HCEC 1CT (cell line): ENCODE measurements at places on chromosomes 16 and 17.

DNA sequence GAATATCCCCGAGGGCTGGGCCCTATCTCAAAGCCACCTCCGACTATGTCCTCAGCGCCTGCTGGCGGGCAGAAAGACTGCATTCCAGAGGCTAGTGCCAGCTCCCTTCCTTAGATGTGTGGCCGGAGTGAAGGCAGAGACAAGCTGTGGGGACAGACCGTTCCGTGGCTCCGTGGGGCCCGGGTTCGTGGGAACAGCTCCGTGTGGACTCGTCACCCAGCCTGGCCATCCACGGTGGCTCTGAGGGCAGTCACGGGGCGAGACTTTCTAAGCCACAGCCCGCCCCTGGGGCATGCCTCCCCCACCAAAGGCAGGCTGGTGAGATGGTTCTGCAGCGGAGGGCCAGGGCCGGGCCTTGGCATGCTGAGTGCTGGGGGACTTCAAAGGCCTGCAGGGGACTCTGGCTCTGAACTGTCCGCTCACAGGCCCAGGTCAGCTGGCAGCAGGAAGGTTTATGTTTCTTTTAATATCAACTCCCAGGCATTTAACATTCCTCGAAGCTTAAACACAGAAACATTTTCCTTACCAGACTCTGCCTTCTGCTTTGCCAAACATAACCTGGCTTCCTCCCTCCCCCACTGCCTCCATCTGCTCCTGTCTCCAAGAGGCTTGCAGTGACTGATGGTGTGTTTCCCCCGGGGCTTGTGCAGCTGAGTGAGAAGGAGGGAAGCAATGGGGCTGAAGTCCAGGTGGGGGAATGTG is 50.4 kb downstream of the TIMM22 start:
- DNase-seq: no peak

DNA sequence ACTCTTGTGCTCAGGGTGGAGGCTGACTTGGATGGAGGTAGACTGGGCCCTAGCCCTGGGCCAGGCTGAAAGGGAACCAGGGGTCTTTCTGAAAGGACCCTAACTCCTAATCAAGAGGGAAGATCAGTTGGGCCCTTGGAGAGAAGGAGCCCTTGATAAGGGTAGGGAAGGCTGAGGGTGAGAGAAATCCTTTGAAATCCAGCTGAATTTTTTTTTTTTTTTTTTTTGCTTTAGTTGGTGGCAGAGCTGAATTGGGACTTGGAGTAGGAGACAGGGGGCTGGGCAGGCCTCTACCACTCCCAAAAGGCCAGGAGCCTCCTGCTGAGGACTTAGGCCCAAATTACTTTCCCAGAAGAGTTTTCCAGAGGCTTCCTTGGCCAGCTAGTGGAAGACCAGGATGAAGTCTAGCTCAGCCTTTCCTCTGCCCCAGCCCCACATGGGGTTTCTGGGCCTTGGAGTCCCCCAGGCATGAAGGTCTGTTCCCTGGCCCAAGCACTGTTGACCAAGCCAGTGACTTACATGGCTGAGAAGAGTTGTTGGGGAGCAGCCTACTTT is 643 bp upstream of the HOXB3 start:
- DNase-seq: no peak

DNA sequence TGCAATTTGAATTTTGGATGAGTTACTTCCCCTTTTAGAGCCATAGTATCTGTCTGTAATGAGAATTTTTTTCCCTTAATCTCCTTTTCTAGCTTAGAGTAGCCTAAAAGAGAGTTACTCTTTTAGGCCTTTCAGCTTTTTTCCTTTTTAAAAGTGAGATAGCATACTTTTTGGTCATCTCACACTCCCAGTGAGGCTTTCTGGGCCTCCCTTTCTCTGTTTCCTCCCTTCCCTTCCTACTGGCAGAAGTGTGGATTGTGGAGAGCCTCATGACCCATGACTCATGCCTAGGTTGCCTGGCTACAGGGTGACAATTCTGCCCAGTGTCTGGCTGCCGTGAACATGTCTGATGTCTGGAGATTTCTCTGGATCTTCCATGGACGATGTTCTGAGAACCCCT is 15.2 kb downstream of the KRT23 start:
- DNase-seq: peak; percentile 90

DNA sequence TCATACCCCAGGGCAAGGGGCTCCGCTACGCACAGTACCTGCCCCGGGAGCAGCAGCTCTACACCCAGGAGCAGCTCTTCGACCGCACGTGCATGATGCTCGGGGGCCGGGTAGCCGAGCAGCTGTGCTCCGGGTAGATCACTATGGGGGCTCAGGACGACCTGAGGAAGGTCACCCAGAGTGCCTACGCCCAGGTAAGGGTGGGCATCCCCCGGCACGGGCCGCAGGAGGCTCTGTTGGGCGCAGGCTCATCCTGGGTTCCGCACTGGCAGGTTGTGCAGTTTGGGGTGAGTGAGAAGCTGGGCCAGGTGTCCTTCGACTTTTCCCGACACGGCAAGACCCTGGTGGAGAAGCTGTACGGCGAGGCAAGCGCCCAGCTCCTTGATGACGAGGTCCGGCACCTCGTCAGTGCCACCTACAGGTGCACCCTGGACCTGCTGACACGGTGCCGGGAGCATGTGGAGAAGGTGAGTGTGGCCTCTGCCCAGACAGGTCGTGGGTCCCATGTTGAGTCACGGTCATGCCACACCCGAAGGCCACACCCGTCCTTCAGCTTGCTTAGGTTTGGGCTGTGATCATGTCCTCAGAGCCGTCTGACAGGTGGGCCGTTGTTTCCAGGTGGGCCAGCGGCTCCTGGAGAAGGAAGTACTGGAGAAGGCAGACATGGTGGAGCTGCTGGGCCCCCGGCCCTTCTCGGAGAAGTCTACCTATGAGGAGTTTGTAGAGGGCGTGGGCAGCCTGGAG is 19.3 kb downstream of the DBNDD1 start:
- no peak for DNase-seq

DNA sequence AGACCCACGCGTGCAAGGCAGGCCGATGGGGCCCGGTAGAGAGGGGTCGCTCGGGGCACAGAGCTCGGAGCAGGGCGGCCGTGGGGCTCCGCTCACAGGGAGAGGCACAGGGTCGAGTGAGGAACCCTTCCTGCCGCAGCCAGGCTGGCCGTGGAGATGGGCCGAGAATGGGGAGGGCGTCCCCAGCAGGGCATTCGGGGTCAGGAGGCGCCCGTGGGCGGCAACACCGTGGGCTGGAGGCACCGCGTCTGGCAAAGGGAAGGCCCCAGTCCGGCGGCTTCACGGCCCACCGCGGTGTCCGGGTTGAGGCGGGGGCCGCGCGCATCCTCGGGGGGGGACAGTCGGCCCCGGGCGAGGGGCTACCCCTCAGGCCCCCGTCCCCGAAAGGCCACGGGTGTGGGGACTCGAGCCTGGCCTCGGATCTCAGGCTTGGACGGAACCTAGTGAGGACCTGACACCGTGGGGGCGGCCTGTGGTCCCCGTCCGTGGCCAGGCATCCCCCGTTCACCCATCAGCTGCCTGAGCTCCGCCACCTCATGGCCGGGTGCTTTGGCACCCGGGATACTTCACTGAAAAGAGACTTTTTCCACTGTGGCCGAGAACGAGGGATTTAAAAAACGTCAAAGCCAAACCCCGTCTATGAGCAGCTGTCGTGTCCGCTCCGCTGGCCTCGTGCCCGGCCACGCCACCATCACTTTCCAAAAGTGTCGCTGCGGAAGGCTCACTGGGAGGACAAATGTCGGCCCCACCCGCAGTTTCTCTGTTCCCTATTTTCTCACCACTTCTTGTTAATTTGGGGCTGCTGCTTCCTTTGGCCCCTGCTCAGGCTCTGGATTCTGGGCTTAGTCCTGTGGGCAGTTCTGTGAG is 73.6 kb downstream of the METRNL start:
- DNase-seq: no peak

DNA sequence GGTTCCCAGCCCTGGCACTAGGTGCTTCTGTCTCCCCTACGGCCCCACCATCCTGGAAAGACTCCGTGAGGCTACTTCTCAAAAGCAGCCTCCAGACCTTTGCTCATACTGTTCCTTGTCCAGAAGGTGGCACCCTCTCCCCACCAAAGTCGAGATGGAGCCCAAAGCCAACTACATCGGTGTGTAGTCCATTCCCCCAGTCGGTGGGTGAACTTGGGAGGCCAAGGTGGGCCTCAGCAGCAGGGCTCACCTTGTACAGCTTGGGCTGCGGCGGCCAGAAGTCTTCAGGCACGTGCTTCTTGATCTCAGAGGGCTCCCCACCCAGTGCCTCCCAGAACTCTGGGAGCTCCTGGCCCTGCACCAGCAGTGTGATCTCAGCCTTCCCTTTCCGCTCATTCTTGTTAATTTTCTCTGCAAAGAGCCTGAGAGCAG is 10.2 kb downstream of the FLII start:
- DNase-seq: peak; percentile 49

- DNase-seq: peak; percentile 67
These were observed 1.0 kb downstream of the VEZF1 start for GRCh38 chr17:57986841-57987580.

DNA sequence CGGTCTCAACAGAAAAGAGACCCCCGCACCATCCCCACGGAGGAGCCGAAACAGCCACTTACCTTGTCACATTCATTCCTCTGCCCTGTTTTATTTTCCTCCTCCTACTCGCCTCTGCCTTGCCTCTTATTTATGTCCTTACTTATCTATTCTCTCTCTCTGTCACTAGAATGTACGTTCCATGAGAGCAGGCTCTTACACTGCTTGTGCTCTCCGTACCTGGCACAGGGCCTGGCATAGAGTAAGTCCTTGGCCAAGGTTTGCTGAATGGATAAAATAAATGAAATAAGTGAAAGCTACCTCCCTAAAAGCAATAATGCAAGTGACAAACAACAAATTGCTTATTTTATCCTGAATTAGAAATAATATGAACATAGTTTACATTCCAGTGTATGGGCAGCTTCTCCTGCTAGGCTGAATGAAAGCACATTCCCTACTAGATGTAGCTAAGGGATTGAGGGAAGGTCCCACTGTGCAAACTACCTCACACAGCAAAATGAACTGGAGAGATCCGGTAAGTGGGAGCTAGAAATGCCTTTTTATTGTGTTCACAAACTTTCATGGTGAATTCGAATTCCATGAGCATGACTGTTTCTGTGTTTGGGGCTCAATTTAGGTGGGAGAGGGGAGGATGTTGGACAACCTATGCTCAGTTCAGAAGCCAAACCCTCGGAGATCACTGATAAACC is 173.1 kb downstream of the PARN start:
- no peak for DNase-seq

GRCh38 chr16:68202091-68202519 is 33.8 kb downstream of the ESRP2 start:
- DNase-seq: no peak

DNA sequence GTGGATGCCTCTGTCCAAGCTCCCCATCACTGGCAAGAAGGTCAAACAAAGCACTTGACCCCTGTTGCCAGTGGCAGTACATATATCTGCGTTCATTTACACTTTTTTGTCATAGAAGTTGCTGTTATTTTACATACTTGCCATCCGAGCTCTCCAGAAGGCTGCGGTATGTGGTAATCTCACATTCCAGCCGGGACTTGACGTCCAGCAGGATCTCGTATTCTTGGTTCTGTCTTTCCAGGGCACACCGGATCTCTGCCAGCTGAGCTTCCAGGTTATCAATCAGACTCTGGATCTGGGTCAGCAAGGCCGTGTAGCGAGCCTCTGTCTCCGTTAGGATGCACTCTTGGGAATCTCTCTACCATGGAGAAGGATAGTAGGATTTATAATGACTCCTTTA is 6.6 kb downstream of the KRT39 start:
- no peak for DNase-seq

- DNase-seq: no peak
These were observed 37.8 kb upstream of the RASD1 start for GRCh38 chr17:17533901-17534441.

DNA sequence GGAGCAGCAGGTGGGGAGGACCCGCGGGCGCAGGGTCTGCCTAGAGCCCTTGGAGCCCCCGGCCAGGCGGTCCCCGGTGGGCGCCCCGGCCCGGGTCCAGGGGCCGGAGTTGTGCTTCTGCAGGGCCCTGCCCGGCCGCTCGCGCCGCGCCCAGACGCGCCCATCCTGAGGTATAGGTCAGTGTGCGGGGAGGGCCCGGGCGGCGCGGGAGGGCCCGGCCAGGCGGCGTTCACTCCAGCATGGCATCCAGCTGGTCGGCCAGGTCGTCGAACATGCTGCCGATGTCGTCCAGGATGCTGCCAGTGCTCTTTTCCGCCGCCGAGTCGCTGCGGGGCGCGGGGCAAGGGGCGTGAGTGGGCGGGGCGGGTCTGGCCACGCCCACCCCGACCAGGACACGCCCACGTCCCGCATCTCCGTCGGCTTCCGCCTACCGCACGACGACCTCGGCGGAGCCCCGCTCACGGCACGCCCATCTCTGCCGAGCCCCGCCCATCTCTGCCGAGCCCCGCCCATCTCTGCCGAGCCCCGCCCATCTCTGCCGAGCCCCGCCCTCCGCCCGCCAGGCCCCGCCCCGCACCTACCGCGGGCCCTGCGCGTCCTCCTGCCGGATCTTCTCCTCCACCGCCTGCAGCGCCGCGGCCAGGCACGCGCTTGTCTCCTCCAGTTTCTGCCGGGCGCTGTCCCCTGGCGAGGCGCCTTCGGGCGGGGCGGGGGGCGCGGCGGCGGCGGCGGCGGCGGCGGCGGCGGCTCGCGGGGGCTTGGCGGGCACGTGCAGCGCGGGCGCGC is 17.9 kb downstream of the CASKIN1 start:
- DNase-seq: no peak

GRCh38 chr16:55271945-55272513 is 52.0 kb upstream of the IRX6 start:
- no peak for DNase-seq

- no peak for DNase-seq
These were observed 7.6 kb upstream of the CBFB start for GRCh38 chr16:67021321-67021720.

DNA sequence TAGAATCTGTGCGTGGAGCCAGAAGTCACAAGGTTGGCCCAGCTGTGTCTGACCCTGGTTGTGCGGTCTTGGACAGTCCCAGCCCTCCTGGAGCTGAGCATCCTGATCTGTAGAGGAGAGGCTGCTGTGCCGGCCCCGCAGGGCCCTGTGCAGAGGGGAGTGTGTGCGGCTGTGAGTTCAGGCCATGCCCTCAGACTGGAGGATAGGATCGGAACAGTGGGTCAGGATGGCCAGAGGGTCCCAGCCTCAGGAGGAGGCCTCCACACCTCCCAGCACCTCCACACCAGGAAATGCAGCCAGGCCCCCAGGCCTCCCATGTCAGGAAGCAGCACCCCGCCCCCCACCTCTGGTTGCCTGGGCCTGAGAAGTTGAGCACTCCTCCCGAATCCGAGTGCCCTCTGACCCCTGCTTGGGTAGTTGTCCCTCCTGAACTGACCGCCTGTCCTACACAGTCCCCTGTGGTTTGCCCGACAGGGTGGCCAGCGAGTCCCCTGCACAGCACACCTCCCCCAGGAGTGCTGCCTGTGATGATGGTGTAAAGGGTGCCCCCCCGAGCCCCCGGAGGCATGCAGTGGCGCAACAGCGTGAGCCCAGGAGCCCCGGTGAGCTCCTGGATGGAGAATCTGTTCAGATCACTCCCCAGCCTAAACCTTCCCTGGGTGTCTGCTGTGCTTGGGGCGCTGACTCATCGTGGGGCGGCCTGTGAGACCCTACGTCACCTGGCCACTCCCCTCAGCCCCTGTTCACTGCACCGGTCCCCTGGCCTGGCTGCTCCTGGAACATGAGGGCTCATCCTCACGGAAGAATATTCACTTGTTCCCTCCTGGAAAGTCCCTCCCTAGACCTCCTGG is 285.2 kb downstream of the SEC14L1 start:
- DNase-seq: peak; percentile 84

GRCh38 chr17:49572226-49572625 is 3.4 kb upstream of the NXPH3 start:
- no peak for DNase-seq

- DNase-seq: no peak
These were observed 182.7 kb upstream of the ZFHX3 start for GRCh38 chr16:73230651-73231050.

- DNase-seq: no peak
These were observed 26.9 kb upstream of the COX10 start for GRCh38 chr17:14042411-14042810.

GRCh38 chr16:89507834-89508590 is at the start of gene SPG7:
Gene SPG7, plus strand, starts transcription at chr16:89508403. Its CDS starts 15 bp downstream, at chr16:89508418.
- DNase-seq: peak; percentile 85
